PC-3 (cell line): ENCODE measurements at places on chromosomes 1 and 21. TPM values are rescaled to one million over a fixed set of nuclear protein-coding genes. Genes with fewer than 3 reads are reported as not detected.

- H3K27ac ChIP-seq, result no peak overlapping the region
- peaks cover 35% of the 10 kb centered on the region for H3K4me1 ChIP-seq
- no peaks in the 10 kb centered on the region for H3K27me3 ChIP-seq
- DNase-seq, result no peak
- H3K36me3 ChIP-seq, result no peaks in the 10 kb centered on the region
Observed at GRCh38 chr1:58934706-58935105, 150.9 kb upstream of the JUN start.

DNA sequence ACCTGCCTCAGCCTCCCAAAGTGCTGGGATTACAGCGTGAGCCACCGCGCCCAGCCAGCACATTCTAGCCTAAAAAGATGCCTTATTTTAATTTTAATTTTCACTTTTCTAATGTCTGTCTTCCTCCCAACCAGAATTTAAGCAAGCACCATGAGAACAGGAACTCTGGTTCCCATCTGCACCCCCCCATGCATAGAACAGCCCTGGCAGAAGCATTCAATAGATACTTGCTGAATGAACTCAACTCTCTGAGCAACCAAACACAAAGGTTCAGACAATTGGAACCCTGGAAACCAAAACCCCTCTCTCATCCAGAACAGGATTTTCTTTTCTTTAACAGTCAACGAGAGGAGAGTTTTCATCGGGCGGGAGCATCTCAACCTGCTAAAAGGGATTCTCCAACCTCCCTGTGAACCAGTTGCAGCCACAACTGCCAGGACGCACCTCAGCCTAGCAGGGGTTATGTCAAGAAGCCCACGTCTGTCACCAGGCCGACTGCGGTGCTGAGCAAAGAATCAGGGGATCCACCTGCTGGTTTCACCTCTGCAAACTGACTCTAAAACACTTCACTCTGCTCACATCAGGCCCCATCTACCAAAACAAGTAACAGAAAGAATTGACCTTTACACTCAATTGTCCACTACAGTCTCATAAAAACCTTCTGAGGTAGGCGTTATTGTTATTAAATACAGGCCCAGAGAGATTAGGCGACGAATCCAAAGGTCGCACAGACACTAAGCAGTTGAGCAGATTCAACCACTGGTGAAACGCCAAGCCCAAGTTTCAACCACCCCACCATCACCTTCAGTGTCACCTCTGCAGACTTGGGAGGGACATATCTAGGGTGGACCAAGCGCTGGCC lies 1.7 kb downstream of the KIAA2013 start:
- no peak overlapping the region for H3K27ac ChIP-seq
- H3K4me3 ChIP-seq, result peak overlapping the region; percentile 68
- no peak for DNase-seq
- no peaks in the 10 kb centered on the region for H3K27me3 ChIP-seq
- H3K4me1 ChIP-seq, result peaks cover 28% of the 10 kb centered on the region

GRCh38 chr1:55789466-55789865 lies 574.3 kb upstream of the USP24 start:
- no peaks in the 10 kb centered on the region for H3K36me3 ChIP-seq
- H3K4me1 ChIP-seq, result peaks cover 11% of the 10 kb centered on the region; the same call in 1 of the 2 replicates
- DNase-seq, result no peak
- H3K4me3 ChIP-seq, result no peak overlapping the region
- H3K27ac ChIP-seq, result no peak overlapping the region
- no peaks in the 10 kb centered on the region for H3K27me3 ChIP-seq

DNA sequence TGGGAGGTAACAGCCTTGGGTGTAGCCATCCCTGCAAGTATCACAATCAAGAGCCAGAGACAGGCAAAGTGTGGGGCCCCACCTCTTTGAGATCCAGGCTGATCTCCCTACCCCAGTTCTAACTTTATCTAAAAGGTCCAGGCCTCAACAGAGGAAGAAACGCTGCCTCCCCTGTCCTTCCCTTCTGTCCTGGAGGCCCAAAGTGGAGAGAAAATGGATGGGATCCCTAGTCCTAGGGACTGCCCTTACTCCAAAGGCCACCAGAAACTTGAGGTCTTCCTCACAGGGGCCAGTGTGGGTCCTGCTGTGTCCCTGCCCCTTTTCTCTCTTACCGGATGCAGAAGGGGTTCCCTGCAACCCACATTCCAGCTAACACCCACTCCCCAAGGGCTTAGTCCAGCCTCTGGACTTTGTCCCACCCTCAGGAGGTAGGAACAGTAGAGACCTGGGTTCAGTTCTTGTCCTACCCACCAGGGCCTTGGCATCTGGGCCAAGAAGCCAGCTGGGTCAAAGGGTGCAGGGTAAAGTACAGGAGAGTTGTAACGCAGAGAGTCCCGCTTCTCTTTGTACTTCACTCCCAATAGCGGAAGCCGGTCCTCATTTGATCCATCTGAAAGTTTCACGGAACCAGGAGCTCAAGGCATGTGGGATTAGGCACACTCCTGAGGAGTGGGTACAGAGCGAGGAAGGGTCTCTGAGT lies 1.9 kb downstream of the HDGF start:
- peaks cover 56% of the 10 kb centered on the region for H3K4me1 ChIP-seq
- H3K27me3 ChIP-seq, result no peaks in the 10 kb centered on the region
- peak overlapping the region; percentile 99 for H3K27ac ChIP-seq
- peaks cover 23% of the 10 kb centered on the region; the same call in 1 of the 2 replicates for H3K36me3 ChIP-seq
- peak overlapping the region; percentile 86 for H3K4me3 ChIP-seq

DNA sequence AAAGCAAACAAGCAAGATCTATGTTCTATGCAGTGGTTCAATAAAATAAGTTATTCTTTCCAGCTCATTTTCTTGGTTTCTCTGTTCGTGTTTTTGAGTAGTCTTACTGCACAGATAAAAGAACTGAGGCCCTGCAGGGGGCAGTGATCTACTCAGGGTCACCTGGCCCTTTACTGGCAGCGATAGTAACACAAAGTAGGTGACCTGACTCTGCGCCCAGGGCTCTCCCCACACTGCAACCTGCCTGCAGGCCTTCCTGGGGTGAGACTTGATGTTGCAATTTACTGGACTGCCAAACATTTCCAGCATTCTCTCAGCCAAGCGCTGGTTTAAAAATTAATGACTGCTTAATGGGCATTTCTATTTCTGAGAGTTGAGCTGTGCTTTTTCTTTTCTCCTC lies 110.3 kb downstream of the HUNK start:
- no peak overlapping the region for H3K27ac ChIP-seq
- no peaks in the 10 kb centered on the region for H3K36me3 ChIP-seq
- H3K27me3 ChIP-seq, result peaks cover 44% of the 10 kb centered on the region
- no peaks in the 10 kb centered on the region for H3K4me1 ChIP-seq
- DNase-seq, result no peak
- no peak overlapping the region for H3K4me3 ChIP-seq

DNA sequence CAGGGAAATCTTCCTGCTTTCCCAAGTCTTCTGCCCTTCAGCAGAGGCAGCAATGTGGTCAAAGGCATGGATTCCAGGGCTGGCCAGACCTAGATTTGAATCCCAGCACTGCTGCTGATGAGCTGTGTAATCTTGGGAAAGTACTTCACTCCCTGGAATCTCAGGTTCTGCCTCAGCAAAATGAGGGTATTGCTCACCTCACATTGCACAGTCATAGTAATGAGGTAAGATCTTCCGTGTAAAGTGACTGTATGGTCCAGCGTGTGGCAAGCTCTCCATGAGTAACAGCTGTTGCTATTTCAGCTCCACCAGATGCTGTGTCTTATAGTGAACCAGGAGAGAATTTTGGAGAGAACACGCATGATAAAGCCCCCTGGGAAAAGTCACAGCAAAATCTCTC lies 56.1 kb upstream of the F3 start:
- DNase-seq, result peak; percentile 40
- no peak overlapping the region for H3K4me3 ChIP-seq
- no peaks in the 10 kb centered on the region for H3K27me3 ChIP-seq
- H3K36me3 ChIP-seq, result no peaks in the 10 kb centered on the region
- no peak overlapping the region for H3K27ac ChIP-seq

- peaks cover 53% of the 10 kb centered on the region for H3K4me1 ChIP-seq
- H3K27me3 ChIP-seq, result no peaks in the 10 kb centered on the region
- peak overlapping the region; percentile 84 for H3K4me3 ChIP-seq
- H3K36me3 ChIP-seq, result no peaks in the 10 kb centered on the region
Observed at GRCh38 chr1:230068952-230069684, 2.1 kb downstream of the GALNT2 start.

DNA sequence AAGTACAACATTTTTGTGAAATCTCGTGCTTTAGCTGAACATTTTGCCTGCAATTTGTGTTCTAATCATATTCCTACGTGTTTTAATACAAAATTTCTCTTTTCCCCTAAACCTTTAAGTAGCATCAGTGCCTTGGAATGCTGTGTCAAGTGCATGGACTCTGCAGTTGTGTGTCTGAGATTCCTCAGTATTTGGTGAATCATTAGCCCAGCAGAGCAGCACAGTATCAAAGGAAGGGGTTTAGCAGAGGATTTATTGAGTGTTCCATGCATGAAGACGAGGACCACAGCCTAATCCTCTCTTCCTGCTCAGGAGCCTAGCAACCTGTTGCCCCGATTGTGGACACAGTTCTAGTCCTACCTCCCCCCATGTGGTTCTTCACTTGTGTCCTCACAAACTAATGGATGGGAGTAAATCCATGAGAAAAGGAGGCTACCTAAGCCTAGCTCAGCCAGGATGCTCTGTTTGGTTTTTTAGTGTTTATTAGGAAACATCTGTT lies 29.3 kb upstream of the PCP4 start:
- H3K36me3 ChIP-seq, result no peaks in the 10 kb centered on the region
- DNase-seq, result no peak
- no peaks in the 10 kb centered on the region for H3K4me1 ChIP-seq
- no peak overlapping the region for H3K4me3 ChIP-seq
- no peak overlapping the region for H3K27ac ChIP-seq

DNA sequence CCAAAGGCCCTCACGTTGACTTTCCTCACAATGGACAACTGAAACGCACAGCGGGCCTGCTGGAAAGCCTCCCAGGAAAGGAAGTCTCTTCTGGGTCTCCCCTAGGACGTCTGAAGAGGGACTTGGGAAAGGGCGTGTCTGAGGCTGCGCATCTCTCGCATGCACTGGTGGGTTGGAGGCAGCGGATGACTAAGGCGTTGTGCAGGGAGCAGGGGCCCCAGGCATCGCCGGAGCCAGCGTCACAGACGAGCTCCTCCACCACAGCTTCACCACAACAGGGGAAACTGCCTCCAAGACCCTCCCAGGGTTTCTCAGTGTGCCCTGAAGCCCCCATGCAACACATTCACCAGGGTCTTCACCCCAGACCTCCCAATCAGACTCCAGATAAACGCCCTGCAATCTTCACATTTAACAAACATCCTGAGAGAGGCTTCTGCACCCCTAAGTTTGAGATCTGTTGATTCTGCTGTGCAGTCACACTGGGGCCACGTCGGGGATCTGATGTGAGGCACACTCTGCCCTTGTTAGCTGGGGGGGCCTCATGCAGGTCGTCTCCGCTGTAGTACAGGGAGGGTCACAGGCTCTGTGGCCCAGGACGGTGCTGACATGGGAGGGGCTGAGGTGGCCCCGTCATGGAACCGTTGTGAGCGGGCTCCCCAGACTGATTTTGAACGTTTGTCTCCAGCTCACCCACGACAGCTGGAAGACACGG lies 7.0 kb upstream of the TFF1 start:
- no peak overlapping the region for H3K27ac ChIP-seq
- H3K4me1 ChIP-seq, result peaks cover 14% of the 10 kb centered on the region
- H3K4me3 ChIP-seq, result no peak overlapping the region
- no peak for DNase-seq

GRCh38 chr1:66359269-66359668 lies 174.7 kb upstream of the SGIP1 start:
- no peaks in the 10 kb centered on the region for H3K36me3 ChIP-seq
- H3K27me3 ChIP-seq, result no peaks in the 10 kb centered on the region
- H3K4me1 ChIP-seq, result no peaks in the 10 kb centered on the region
- no peak overlapping the region for H3K27ac ChIP-seq
- DNase-seq, result no peak

DNA sequence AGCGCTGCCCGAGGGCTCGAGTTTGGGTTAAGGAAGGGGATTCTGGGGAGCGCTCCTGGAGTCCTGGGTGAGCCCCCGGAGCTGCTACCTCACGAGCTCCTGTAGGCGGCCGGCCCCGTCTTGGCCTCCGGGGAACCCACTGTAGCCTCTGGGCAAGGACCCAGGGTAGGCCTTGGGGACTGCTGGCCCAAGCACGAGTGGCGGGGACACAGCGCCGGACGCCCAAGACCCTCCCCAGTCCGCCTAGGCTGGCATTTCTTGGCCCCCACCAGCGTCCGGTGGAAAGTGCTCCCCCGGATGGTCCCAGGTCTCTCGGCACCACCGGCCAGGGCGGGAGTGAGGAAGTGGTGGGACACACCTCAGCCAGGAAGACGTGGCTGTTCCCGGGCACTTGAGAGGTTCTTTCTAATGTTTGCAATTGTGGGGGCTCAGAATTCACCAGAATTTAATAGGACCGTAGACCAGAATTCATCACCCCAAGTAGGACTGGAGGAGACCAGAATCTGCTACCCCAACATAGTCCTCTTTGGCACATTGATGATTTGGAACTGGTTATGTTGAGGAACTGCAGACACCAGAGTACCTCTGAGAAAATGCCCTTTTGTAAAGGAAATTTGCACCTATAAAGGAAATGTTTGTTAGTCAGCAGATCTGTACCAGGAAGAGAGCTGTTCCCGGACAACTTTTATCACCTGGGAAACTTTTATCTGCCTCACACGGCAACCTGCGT lies 622 bp upstream of the TMPRSS2 start:
- H3K4me3 ChIP-seq, result peak overlapping the region; percentile 83
- no peaks in the 10 kb centered on the region for H3K36me3 ChIP-seq
- H3K27me3 ChIP-seq, result no peaks in the 10 kb centered on the region
- no peak overlapping the region for H3K27ac ChIP-seq

GRCh38 chr1:118564961-118565703 lies 380.1 kb upstream of the SPAG17 start:
- H3K36me3 ChIP-seq, result no peaks in the 10 kb centered on the region
- peaks cover 13% of the 10 kb centered on the region for H3K27me3 ChIP-seq
- H3K27ac ChIP-seq, result no peak overlapping the region
- no peak overlapping the region for H3K4me3 ChIP-seq

GRCh38 chr1:202576816-202577215 lies 133.4 kb downstream of the SYT2 start:
- H3K36me3 ChIP-seq, result no peaks in the 10 kb centered on the region
- DNase-seq, result peak; percentile 37
- peaks cover 24% of the 10 kb centered on the region for H3K4me1 ChIP-seq
- no peak overlapping the region for H3K27ac ChIP-seq
- H3K27me3 ChIP-seq, result no peaks in the 10 kb centered on the region

- peaks cover 45% of the 10 kb centered on the region for H3K4me1 ChIP-seq
- peak; percentile 64 for DNase-seq
- H3K4me3 ChIP-seq, result peak overlapping the region; percentile 59
- no peaks in the 10 kb centered on the region for H3K27me3 ChIP-seq
- H3K27ac ChIP-seq, result peak overlapping the region; percentile 83
Observed at GRCh38 chr1:156813750-156814570, 2.7 kb downstream of the SH2D2A start.

GRCh38 chr1:182652933-182653332 lies 31.5 kb downstream of the RGS8 start:
- no peaks in the 10 kb centered on the region for H3K36me3 ChIP-seq
- H3K27me3 ChIP-seq, result peaks cover 2% of the 10 kb centered on the region; the same call in 1 of the 2 replicates
- no peak for DNase-seq
- H3K4me1 ChIP-seq, result no peaks in the 10 kb centered on the region

GRCh38 chr1:214638997-214639396 lies 36.0 kb downstream of the CENPF start:
- H3K27me3 ChIP-seq, result no peaks in the 10 kb centered on the region
- no peak overlapping the region for H3K27ac ChIP-seq
- peaks cover 18% of the 10 kb centered on the region for H3K4me1 ChIP-seq
- H3K36me3 ChIP-seq, result peaks cover 93% of the 10 kb centered on the region
- H3K4me3 ChIP-seq, result no peak overlapping the region
- no peak for DNase-seq

Gene IFI44
- total RNA-seq, result 7.1 and 10.4 TPM in 2 replicates

Gene SPRR2D
- total RNA-seq, result not detected in 2 replicates

Gene CFHR5
- not detected in 2 replicates for total RNA-seq

Gene HMCN1
- 0.66 and 3.3 TPM in 2 replicates for total RNA-seq

Gene PIGR
- total RNA-seq, result not detected in 2 replicates

Gene C8B
- total RNA-seq, result not detected in 2 replicates

Gene FCRL1
- total RNA-seq, result not detected in 2 replicates

Gene USP33
- 42.6 and 45.2 TPM in 2 replicates for total RNA-seq

Gene C1orf87
- total RNA-seq, result not detected in 2 replicates

Gene CNR2
- not detected in 2 replicates for total RNA-seq
